GM19239 (cell line): ENCODE measurements at places on chromosomes 12 and 14.
A peak's percentile ranks its signal among the peaks of the same experiment; 100 is the strongest.

DNA sequence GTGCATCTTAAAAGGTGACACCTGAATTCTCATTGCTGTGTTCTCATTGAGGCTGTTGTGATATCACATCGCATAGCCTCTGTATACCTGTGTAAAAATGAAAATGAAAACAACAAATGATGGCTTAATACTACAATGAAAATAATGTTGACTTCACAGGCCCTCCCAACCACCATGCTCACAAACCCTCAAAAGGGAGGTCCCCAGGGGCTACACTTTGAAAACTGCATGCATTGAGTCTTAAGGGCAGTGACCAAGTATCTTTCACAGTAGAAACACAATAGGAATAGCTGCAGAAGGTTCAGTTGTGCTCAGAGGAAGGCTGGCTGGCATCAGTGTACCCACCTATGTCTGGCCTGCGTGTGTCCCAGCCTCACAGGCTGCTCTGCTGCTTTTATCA lies 27.6 kb upstream of the KCNK13 start:
- DNase-seq: no peak

DNA sequence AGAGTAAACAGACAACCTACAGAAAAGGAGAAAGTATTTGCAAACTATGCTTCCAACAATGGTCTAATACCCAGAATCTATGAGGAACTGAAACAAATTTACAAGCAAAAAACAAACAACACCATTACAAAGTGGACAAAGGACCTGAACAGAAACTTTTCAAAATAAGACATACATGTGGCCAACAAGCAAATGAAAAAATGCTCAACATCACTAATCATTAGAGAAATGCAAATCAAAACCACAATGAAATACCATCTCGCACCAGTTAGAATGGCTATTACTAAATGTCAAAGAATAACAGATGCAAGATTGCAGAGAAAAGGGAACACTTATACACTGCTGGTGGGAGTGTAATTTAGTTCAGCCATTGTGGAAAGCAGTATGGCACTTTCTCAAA lies 125.8 kb downstream of the C12orf42 start:
- DNase-seq: no peak

GRCh38 chr14:100522616-100523099 lies 64.6 kb downstream of the BEGAIN start:
- no peak for DNase-seq

DNA sequence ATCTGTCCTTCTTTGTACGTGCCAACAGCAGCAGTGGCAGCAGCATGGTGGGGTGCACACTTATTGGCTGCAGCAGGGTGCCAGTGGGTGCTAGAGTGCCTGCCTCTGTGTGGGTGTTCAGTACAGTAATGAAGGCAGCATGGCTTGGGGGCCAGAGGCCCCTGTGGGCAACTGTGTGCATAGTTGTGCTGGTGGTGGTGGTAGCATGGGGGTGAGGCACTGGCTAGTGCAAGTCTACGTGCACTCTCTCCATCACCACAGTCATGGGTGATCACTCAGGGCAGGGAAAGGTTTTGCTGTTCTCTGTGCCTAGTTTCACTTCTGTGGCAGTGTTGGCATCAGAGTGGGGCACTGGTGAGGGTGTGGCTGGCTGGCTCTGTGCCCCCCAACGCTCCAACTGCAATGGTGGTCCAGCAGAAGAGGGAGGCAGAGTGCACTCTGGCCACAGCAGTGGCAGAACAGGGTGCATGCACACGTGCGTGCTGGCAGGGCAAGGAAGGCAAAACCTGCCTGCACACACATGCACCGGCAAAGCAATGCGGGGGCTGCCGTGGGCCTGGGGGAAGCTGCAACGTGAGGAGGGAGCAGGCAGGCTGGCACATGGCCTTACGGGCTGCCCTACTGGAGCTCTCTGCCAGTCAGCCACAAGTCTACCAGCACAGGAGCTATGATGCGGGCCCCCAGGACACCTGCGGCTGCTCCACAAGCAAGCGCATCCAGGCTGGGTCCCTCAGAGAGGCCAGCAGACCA lies 60.1 kb downstream of the CRACR2A start:
- no peak for DNase-seq

DNA sequence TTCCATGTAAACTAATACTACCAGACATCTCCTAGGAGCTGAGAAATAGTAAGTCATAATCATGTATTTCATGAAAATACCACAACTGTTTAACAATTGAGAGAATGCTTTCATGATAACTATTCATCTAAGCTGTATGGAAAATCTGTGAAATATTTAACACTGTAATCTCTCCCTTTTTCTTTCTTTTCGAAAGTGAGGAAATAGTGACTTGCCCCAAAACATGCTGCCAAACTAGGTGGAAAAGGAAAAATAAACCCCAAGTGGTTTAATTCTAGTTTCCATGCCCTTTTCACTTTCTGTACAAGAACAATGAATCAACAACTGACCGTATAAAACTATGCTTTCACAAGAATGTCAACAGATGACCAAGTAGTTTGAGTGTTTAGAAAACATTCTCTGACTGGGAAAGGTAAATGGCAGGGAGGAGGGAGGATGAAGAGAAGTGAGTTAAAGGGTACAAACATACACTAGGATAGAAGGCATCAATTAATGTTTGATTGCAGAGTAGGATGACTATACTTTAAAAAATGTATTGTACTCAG lies 147.5 kb upstream of the AVPR1A start:
- no peak for DNase-seq

- peak; percentile 7 for DNase-seq
Observed at GRCh38 chr12:32025906-32026305, 66.7 kb downstream of the RESF1 start.
